AG20443 (cell line): ENCODE measurements at places on chromosomes 6 and 20.

DNA sequence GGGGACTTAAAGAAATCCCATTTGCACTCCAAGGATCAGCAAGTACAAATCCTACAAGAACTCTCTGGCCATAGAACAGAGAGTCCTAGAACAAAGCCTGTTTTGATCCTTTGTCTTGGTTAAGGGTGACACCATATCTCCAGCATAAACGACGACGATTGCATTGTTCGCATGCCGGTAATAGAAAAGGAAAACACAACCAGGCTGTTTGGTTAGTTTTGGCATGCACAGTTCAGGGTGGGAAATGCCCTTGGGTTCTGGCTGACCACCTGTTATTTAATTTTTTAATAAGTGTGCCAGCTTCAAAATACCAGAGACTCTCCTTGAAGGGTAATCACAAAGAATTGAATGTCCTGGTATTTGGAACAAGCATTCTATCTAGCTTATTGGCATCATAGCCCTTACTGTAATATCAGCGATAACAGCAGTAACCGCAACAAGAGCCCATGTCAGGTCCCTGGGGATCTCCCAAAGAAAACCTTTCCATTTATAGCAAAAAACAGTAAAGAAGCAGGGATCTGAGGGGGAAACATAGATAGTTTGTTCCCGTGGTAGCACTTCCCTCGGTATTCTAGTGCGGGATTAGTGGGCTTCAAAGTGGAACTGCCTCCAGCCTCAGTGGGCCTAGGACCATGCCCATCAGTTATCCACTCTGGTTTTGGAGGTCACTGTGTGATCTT, 77.1 kb downstream of the TMEM170B start:
- DNase-seq: no peak

GRCh38 chr6:167127785-167128531, 5.1 kb downstream of the CCR6 start:
- no peak for DNase-seq

- DNase-seq: no peak
Observed at GRCh38 chr20:45329497-45330319, 18.5 kb downstream of the SDC4 start.

DNA sequence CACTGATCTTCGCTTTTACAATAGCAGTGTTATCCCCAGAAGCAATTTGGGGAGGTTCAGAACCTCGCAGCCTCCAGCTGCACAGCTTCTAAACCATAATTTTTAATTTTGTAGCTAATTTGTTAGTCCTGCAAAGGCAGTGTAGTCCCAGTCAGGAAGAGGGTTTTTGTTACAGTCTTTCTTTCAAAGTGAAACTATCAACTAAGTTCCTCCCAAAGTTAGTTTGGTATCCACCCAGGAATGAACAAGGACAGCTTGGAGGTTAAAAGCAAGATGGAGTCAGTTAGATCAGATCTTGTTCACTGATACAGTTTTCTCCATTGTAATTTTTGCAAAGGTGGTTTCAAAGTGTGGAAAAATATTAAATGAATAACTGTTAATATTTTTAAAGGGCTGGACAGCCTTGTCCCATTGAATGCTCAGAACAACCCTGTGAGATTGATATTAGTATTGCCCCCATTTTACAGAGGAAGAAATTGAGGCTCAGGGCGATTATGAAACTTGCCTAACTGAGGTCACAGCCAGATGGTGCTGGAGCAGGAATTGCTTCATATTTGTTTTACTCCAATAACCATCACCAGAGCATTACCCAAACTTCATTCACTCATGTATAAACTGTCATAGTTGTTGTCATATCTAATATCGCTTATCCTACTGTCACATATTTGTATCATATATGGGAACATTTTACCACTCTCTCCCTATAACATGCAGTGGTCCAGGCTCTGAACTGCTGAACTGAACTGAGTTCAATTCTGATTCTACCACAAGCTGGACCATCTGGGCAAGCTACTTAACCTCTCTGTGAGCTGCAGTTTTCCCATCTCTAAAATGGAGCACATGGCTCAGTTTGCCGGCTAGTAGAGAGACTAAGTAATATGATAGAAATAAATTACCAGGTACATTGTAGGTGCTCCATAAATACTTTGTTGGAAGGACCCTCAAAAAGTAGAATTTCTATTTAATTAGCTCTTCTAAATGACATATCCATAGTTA, 213.8 kb downstream of the BCAS1 start:
- no peak for DNase-seq

GRCh38 chr6:167660944-167661551, 165.7 kb upstream of the AFDN start:
- DNase-seq: no peak

- peak; percentile 72 for DNase-seq
Observed at GRCh38 chr6:27839626-27840475, 72.3 kb downstream of the OR2B2 start.

DNA sequence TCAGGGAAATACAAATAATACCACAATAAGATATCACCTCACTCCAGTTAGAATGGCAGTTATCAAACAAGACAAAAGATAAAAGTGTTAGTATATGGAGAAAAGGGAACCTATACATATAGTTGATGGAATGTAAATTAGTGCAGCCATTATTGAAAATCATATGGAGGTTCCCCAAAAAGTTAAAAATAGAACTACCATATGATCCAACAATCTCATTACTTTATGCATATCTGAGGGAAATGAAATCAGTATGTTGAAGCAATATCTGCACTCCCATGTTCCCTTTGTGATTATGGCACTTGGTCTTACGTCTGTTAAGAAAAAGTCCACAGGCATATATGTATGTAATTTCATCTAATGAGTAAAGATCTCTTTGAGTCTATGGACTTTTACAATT, 96.9 kb downstream of the STXBP5 start:
- DNase-seq: no peak

DNA sequence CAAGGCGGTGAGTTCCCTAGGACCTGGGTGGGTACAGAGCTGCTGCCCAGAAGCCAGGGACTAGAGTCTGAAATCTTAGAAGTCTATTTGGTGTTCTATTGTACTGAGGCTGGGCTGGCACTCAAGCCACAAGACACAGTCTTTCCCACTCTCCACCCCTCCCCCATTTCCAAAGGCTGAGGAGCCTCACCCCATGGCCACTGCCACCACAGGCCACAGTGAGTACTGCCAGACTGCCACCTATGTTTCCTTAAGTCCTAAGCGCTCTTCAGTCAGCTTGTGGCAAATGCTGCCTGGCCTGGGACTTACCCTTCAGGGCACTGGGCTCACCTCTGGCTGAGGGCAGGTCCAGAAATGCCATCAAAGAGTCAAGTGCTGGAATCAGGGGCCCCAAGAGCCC, 469.3 kb downstream of the HAO1 start:
- no peak for DNase-seq

DNA sequence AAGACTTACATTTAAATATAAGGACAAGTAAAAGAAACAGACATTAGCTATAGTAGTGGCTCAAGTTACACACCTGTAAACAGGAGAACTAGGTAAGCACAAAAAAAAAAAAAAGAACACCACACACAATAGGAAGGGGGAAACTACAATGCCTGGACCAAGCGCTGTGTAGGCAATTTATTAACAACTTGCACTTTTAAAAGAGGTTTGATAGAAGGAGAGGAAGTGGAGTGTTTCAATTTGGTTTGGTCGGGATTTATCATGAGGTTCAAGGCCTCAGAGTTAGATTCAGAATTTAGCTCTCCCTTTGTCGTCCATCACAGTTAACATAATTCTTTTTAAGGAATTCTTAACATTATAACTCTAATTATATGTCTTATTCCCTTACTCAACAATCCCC, 1.1 kb upstream of the USP49 start:
- DNase-seq: no peak
